HAP-1 (cell line): ENCODE measurements at places on chromosomes 5 and 9.
A peak's percentile ranks its signal among the peaks of the same experiment; 100 is the strongest.

GRCh38 chr5:139399501-139400121, 4.3 kb downstream of the SPATA24 start:
- no peak for DNase-seq

- DNase-seq: no peak
Observed at GRCh38 chr9:4657426-4658159, 4.5 kb upstream of the PLPP6 start.

DNA sequence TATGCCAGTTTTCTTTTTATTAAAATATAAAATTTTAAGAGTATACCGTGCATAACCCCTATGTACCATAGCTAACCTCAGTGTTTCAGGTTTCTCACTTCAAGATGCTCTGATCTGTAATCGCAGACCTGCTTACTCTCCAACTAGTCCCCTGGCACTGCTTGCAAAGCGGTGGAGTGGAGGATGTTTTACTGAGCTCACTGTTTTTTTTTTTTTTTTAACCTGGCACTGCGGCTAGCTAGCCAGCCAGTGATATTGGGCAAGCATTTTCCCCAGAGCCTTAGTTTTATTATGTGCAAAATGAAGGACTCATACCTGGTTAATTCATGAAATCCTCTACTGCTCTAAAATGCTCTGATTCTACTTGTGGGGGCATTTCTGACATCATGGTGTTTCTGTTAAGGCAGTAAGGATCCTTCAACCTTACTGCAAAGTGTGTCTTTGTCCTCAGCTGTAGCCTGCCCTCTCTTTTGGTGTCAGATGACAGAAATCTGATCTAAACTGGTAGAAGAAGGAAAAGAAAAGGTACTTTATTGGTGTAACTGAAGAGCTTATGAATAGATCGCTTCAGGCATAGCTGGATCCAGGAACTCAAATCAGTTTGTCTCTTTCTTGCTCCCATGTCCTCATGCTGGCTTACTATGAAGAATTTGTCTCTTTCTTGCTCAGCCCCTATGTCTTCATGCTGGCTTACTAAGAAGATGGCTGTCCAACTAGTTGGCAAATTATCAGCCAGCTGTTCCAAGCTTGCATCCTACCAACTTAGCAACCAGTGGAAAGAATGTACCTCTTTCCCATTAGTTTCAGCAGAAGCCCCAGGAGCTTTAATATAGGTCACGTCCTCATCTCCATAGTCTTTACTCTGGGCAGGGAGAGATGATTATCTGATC, 59.8 kb downstream of the DOCK2 start:
- no peak for DNase-seq

GRCh38 chr9:28378231-28378630, 805.0 kb upstream of the C9orf72 start:
- no peak for DNase-seq

DNA sequence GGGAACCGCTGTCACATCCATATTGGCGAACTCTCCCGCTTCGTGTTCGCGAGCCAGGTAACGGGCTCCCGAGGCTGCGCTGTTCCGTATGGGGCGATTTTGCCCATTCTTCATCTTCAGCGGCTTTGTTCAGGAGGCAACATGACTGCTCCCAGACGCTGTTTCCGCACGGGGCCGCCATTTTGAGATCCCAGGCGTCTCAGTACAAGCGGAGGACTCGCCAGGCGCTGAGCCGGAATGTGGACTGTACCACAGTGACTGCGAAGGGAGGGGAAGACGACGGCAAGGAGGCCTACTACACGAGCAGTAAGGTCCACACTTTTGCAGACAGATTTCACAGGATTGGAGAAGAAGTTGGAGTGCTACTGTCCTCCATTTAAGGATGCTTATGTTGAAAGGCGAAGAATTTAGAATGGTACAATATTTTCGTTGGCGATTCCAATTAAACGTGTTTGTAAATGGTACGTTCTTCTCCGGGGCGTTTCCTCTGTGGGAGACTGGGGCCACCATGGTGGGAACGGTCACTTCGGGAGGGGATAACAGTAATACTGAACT, 41.6 kb upstream of the ZNF300 start:
- no peak for DNase-seq

DNA sequence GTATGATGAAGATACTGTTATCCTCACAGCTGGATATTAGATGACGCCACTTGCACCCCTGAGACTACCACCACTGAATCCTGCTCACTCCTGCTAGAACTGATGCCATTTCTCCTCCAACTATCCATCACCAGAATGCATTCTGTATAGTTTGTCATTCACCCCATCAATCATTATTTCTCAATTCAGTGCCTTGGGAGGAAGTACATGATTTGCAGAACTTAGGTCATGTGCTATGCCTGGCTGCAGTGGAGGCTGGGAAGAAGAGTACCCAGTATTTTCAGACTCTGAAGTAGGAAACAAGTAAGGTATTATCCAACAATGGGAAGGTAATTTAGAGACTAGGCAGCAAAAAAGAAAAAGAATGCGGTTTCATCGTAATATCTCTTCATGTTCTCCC, 26.2 kb upstream of the HSD17B4 start:
- no peak for DNase-seq

DNA sequence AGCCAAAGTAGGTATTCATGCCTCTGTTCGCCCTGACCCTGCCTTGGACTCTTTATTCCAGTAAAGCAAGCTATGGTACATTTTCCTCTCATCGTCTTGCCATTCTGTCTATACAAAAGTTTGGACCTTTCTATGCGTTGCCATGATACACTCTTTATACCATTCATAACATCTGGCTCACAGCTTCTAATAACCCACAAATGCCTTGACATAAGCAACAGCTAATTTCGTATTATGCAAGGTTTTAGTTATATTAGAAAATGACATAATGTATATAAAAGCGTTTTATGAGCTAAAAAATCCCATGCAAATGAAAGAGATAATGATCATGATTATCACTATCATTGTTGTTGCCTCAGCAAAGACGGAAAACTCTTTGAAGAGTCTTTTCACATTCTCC, 265.7 kb downstream of the TMEM167A start:
- DNase-seq: no peak

- no peak for DNase-seq
Observed at GRCh38 chr5:72256536-72256935, 63.5 kb downstream of the MRPS27 start.

DNA sequence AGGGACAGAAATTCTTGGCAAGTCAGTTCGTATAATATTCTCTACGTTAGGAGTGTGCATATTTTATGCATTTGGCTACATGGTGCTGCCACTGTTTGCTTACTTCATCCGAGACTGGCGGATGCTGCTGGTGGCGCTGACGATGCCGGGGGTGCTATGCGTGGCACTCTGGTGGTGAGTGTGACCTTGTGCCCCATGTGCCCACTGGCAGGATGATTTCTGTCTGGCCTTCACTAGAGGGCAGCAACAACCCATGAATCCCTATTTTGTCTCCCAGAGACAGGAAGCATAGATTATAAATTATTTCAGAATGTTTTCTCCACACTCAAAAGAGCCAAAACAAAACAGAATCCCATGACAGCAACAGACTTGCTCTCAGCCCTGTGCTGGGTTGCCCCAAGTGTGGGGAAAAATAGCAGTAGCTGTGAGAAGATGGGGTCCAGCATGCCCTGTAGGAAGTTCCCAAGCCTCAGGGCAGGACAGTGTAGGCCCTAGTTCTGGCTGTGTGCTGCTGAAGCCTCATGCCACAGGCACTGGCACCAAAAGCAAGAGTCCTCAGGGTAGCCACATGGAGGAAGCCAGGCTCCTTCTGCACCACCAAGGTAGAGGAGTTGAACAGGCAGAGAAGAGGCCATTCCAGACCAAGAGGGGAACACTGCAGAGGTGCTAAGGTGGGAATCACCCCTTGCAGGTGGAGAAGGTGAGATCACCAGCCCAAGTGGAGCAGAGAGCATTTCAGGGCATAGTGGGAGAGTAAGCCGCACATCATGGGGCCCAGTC, 16.0 kb downstream of the SLC22A5 start:
- DNase-seq: peak; percentile 40

DNA sequence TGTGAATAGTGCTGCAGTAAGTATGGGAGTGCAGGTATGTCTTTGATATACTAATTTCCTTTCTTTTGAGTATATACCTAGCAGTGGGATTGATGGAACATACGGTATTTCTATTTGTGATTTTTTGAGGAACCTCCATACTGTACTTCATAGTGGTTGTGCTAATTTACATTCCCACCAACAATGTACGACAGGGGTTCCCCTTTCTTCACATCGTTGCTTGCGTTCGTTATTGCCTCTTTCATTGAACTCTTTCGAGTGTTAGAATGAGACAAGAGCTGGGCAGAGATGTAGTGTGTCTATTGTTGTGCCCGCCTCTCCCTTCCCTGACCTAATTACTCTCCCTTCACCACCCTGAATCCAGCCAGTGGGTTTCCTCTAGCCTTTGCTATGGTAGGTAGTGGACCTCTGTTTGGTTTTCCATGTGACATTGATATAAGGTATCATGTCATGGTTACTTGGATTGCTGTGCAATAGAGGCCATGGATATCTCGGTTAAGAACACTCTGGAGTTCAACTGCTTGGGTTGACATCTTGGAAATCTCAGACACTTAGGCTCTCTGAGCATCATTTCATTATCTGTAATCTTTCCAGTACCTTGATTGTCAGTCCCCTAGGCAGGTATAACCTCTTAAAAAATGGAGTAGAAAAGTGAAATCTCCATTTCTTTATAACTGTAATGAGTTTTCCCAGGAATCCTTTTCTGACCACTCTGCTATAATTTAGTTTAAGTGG, 19.5 kb downstream of the AOPEP start:
- DNase-seq: no peak

- no peak for DNase-seq
Observed at GRCh38 chr5:82413302-82414040, 135.3 kb upstream of the RPS23 start.

DNA sequence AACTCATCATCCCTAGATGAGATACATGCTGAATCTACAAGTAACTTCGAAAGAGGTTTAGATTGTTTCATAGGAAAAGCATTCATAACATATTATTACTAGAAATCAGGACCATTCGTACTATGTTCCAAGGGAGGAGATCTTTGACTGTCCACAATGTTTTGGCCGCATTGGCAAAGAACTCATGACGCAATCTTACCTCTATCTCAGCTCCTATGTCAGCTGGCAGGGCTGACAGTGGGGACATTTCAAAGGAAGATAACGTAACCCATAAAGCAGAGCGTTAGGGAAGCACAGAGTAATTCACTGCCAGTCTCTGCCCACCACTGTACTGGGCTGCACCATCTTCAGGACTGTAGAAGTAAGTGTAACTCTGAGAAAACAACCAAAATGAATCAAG, 69.7 kb downstream of the EFNA5 start:
- no peak for DNase-seq

- DNase-seq: no peak
Observed at GRCh38 chr5:123546657-123547056, 34.7 kb downstream of the CSNK1G3 start.

GRCh38 chr9:3629495-3629894, 103.7 kb upstream of the RFX3 start:
- DNase-seq: no peak

GRCh38 chr9:120382453-120382852, 197.5 kb downstream of the CDK5RAP2 start:
- no peak for DNase-seq

DNA sequence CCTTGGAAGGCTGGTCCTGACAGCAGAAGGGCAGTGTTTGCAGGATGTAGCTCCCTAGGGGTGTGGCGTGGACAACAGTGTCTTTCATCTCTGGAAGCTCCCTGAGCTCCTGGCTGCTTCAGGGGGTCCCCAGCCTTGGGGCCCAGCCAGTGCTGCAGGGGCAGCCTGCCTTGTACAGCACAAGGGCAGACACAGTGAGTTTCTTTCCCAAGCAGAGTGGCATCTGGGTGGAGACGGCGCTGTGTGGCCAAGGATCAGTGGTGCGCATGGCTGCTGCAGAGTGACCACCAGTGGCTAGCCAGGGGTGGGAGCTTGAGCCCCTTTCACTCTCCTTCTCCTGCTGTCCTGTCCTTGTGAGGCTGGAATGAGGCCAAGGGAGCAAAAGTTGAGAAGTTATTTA, 7.6 kb upstream of the IRX4 start:
- no peak for DNase-seq
